ENCODE measurements at places on chromosomes 5 and 9.

DNA sequence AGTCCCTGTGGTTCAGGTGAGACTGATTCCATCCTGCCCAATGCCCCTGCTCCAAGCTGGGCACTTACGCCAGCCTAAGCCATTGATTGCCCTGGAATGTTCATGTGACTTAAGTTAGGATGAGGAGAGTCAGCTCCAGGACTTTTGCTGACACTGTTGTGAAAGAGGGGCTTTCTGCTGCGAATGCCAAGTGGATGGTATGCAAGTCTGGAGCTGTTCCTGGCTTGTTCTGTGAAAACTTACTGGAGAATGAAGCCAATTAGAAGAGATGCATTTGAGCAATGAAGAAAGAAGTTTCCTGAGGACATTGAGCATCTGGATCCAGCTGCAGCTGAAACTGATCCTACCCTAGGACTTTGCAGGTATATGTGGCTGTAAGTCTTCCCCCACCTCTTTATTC is 61.2 kb upstream of the ZFR start:
- DNase-seq, result peak; percentile 63

- DNase-seq, result peak; percentile 20
Observed at GRCh38 chr5:15650266-15650665, 150.3 kb downstream of the FBXL7 start.

DNA sequence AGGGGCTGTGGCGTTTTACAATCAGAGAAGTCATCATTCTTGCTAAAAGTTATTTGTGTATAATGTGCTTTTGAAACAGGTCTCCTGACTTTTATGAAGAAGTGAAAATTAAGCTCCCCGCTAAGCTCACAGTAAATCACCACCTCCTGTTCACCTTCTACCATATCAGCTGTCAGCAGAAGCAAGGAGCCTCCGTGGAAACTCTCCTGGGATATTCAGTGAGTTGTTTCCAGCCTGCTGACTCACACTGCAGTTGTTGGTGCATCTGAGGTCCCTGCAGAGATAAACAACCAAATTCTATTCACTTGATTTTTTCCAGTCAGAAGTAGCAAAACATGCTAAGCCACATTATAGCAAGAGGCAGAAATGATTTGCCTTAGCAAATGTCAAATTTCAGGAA is 156.7 kb downstream of the DOCK8 start:
- DNase-seq, result no peak

GRCh38 chr9:33182519-33182918 is 15.4 kb upstream of the B4GALT1 start:
- no peak for DNase-seq

GRCh38 chr5:149035372-149035790 is 27.5 kb downstream of the SH3TC2 start:
- DNase-seq, result peak; percentile 71

DNA sequence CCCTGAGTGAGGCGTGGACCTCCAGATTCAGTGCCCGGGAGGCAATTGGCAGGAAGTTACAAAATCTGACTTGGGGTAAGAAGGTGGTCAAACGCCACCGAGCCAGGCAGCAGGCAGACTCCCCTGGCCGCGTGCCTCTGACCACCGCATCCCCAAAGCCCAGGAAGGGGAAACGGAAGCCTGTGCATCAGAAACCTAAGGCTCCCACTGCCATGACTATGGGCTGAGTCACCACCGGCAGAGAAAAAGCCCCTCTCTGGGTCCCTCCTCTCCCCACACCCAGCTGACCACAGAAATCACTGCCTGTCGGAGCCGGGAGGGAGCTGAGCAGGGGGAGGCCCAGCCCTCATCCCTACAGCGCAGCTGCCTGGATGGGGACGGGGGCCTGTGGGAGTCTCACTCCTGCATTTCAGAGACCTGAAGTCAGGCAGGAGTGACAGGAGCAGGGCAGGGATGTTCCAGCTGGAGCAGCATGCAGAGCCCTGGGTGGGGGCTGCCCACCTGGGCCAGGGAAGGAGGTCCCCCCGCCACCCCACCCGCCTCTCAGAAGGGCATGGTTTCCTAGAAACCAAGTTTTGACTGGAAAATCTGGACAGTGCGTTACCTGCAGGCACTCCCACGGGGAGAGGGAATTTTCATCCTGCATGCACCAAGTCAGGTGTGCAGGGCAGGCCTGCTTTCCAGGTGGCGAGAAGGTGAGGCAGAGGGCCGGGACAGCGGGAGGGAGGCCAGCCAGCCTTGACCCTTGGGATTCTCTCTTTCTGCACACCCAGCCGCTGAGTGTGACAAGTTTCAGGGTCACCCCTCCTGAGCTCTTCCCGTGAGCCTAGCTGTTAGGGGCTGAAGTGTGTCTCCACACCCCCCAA is 68.2 kb downstream of the LRSAM1 start:
- peak; percentile 99 for DNase-seq
